A375 (cell line): ENCODE measurements at places on chromosomes 13 and 19. TPM values are rescaled to one million over a fixed set of nuclear protein-coding genes. Genes with fewer than 3 reads are reported as not detected.

ZNF837 gene
- 5.1 and 6.8 TPM in 2 replicates for total RNA-seq

ZNF584 gene
- 14.3 and 21.4 TPM in 2 replicates for total RNA-seq

ERF gene
- total RNA-seq = 61.6 and 75.0 TPM in 2 replicates

C1QTNF9B gene
- total RNA-seq = not detected in 2 replicates

ZNF790 gene
- 1.3 and 3.4 TPM in 2 replicates for total RNA-seq

PPM1N gene
- total RNA-seq = 2.2 and 2.8 TPM in 2 replicates
